ENCODE measurements at places on chromosomes 1 and 21. TPM values are rescaled to one million over a fixed set of nuclear protein-coding genes. Genes with fewer than 3 reads are reported as not detected.

GRCh38 chr1:13627127-13627526 lies 43.5 kb downstream of the PDPN start:
- no peak for DNase-seq

- no peak for DNase-seq
These were observed 13.8 kb upstream of the ZNF124 start for GRCh38 chr1:247185667-247186066.

GRCh38 chr1:147214325-147214724 lies 10.8 kb downstream of the FMO5 start:
- no peak for DNase-seq

DNTTIP2 gene
- 83.6 TPM for total RNA-seq

CBS gene
- total RNA-seq, result 2.2 TPM

- DNase-seq, result no peak
These were observed 34.2 kb downstream of the EFCAB7 start for GRCh38 chr1:63557365-63557987.

- DNase-seq, result peak; percentile 80
These were observed 4.8 kb upstream of the HEATR1 start for GRCh38 chr1:236608930-236609726.

DNA sequence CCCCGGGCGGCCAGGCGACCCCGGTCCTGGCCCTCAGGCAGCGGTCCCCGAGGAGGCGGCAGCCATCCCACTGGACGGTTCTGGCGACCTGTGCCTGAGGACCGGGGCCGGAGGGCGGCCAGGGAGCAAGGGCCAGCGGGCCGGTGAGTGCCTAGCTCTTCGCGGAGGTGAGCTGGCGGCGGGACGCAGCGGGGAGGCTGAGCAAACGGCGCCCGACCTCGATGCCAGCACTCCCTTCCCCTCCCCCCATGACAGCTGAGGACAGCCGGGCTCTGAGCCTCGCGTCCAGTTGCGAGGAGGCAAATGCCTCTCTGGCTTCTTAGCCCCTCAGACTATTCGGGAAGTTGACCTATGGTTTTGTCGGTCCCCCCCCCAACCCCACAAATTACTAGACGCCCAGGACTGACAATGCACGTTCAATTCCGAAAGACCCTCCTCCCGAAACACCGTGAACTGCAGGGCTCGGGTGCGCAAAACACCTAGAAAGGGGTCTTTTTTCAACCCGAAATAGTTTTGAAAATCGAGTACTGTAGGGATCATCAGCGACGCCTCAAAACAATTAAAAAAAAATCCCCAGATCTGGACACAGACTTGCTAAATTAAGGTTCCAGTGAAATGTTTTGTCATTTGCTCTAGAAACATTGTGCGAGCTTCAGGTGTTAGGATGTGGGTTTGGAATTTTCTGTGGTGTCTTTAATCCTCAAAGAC lies 8.3 kb downstream of the CDKN2C start:
- DNase-seq, result peak; percentile 74

SYTL1 gene
- 0.83 TPM for total RNA-seq

SLC35F3 gene
- not detected for total RNA-seq

- DNase-seq, result no peak
These were observed 4.1 kb upstream of the LSM10 start for GRCh38 chr1:36401602-36402503.

ANGPTL3 gene
- not detected for total RNA-seq

DNA sequence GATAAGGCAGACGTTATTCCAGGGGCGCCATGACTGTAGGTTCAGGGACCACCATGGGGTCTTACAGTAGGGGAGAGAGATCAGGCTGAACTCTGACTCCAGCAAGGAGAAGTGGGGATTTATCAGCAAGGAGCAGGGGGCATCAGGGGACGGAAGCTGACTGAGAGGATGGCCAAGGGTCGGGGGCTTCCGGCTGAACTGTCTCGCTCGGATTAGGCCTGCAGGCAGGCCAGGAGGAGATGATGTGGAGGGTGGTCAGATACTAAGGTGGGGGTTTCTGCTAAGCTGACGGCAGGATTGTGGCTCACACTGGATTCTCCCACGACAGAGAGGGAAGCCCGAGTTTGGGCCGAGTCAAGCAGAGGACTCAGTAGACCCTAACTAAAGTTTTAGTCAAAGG lies 186.9 kb upstream of the VAMP3 start:
- DNase-seq, result no peak

- no peak for DNase-seq
These were observed 265.2 kb downstream of the ADGRL2 start for GRCh38 chr1:82065916-82066315.

- DNase-seq, result no peak
These were observed 97.3 kb downstream of the SLC35F3 start for GRCh38 chr1:234001817-234002216.

DNA sequence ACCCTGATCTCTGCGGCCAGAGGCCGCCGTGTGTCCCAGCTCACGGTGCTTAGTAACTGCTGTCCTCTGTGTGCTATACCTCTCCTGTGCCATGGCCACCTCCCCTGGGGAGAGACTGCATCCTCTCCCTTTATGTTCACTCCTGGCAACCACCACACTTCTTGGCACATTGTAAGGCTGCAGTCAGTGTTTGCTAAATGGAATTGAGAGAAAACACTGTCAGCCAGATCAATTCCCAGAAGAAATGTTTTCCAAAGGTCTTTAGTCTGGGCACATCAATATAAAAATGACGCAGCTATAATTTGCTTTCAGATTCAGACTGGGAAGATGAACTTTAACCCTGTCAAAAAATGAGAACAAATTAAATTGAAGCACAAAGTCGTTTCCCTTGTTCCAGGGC lies 96.8 kb downstream of the BEND5 start:
- no peak for DNase-seq

DNA sequence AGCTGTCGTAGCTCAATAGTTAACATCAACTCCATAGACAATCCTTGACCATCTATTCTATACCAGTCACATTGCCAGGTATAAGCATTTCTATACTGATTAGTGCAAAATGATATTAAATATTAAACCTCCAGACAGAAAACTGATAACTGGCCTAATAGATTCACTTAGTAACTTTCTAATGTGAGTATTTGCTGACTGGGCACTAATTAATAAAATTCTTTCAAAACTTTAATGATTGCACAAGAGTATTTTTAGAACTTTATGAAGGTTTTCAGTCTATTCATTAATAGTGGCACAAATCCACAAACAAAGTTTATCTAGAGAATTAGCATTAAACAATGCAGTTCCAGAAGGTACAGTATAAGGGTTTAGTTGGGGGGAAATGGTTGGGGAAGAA lies 79.1 kb downstream of the TTLL7 start:
- no peak for DNase-seq

GRCh38 chr1:175009532-175009931 lies 9.8 kb downstream of the CACYBP start:
- DNase-seq, result no peak

- DNase-seq, result peak; percentile 87
These were observed 742 bp downstream of the ARTN start for GRCh38 chr1:43934101-43934985.

DNA sequence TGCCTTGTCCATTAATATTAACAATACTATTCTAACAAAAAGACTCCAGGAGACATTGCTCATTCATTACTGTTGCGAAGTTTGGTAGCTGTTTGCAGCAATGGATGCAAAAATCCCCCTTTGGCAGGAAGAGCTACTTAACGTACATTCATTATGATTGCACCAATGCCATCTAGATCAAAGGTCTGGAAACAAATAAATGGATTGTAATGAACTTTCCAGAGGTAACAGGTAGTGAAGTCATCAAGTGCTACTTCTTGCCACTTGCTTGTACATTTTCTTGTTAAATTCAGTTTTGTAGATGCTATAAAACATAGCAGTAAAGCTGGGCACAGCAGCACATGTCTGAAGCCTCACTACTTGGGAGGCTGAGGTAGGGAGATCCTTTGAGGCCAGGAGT lies 93.9 kb downstream of the DDAH1 start:
- no peak for DNase-seq

- DNase-seq, result peak; percentile 44
These were observed 1.9 kb downstream of the MTFR1L start for GRCh38 chr1:25821630-25822091.

- DNase-seq, result no peak
These were observed 8.9 kb upstream of the KCNN3 start for GRCh38 chr1:154879038-154879421.

DNA sequence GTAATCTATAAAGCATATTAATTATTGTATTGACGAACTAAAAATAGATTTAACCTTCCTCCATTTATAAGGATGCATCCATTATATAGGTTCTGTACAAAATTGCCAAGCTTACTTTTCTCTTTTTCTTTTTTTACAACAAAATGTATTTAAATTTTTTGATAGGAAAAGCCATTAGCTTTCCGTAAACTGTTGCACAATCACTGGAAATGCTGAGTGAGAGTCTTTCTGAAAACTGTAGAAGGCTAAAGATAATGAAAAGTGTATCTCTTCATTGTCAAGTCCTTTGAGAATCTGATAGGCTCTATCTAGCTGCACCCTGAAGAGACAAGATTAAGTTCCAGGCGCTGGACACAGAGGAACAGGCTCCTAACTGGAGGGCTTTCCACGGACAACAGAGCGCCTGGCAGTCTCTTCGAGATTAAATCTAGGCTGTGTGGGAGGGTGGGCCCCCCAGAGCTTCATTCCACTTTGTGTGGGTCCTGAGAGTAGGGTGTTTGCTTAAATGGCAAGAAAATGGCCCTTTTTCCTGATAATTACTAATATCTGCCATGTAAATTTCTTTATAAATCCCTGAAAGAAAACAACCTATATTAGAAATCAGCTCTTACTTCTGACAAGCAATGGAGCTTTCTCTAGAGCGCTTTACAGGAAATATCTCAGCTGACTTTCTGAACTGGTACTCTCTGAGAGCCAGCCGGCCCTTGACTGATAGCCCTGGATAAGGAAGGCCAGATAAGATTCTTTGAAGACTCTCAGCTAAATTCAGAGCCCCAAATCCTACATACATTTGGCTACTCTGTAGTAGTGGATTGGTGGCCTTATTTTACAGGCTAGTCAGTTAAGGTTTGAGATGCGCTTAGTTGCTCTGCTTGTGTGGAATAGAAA lies 108.3 kb downstream of the FMN2 start:
- DNase-seq, result no peak

PTAFR gene
- 1.2 TPM for total RNA-seq

GUCA2A gene
- not detected for total RNA-seq
